ENCODE measurements at places on chromosomes 12 and 14.

DNA sequence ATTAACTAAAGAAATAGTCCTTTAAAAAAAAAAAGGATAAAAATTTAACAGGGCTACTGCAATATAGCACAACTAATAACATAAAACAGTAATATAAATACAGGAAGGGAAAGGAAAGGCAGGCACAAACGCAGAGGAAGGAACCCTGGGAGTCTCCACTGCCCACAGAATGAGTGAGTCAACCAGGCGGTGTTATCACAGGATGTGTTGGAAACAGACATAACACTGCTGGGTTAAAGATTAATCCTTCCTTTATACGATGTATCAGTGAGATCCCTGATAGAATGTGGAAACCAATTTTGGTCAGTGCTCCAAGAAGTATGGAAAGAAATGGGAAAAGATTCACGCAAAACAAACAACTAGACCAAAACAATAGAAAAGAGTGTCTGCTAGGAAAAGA, 47.9 kb downstream of the FGD6 start:
- DNase-seq = no peak

- DNase-seq = no peak
Measured at GRCh38 chr12:124380796-124381455, 86.0 kb downstream of the RFLNA start.

- no peak for DNase-seq
Measured at GRCh38 chr12:4402996-4403395, 23.5 kb upstream of the FGF23 start.

DNA sequence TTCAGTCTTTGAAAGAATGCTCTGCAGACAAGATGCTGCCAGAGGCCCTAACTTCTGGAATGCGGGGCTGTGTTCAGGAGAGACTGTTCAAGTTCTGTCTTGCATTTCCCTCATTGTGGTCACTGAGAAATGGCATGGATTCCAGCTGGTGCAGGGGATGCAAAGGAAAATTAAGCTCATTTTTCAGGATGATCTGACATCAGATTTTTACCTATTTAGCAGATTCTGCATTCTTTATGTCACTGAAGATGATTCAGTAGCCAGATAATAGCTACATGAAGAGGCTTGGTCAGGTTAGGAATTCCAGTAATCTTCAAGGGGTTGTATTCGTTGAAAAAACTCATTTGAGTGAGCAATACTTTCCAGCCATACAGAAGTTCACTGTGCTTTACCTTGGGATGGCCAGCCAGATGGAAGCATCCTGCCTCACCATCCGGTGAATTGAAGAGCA, 16.1 kb upstream of the MFAP5 start:
- no peak for DNase-seq

DNA sequence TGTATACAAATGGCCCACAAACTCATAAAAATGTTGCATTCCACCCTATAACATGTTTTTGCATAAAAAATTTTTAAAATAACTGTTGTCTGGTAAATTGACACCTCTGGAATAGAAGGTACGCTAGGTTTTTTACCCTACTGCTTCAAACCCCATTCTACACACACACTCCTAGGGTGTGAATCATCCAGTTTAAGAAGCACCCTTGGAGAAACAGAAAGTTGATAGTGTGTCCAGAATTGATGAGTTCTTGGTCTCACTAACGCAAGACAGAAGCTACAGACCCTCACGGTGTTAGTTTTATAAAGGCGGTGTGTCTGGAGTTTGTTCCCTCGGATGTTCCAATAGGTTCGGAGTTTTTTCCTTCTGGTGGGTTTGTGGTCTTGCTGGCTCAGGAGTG, 158.5 kb downstream of the KLRB1 start:
- DNase-seq = no peak

DNA sequence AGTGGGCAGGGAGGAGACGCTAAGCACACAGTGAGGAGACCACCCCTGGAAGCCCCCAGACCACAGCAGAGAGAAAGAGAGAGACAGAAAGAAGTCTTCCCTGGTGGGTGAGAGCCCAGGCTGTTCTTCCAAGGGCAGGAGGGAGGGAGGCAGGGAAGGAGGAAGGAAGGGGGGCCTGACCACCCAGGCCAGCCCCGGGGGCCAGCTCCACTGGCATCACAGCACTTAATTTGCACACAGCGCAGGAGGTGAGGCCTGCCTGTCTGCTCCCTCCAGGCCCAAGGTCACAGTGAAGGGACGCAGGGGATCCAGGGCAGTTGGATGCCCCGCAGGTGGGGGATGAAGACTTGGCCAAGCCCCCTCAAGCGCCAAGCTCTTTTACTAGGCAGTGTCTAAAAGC, 141.9 kb upstream of the C14orf180 start:
- DNase-seq = no peak

DNA sequence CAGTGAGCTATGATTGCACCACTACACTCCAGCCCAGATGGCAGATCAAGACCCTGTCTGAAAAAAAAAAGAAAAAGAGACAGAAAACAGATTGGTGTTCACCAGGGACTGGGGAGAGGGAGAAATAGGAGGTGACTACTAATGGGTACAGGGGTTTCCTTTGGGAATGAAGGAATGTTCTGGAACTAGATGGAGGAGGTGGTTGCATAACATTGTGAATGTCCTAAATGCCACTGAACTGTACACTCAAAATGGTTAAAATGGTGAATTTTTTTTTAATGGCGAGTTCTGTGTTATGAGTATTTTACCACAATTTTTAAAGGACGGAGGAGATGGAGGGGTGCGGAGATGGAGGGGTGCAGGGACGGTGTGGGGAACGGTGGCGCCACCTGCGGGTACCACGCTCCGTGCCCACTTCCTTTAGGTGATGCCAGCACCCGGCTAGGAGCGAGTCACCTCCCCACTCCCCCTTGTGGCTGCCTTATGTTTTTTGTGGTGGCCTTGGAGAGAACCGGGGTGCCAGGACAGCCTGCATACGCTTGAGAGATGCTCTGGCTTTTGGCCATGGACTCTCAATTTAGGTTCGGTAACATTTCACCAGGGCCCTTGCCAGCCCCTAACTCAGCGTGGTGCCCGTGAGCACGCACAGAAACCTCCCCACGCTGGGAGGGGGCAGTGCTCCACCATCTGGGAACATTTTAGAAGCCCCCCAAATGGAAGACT, 16.1 kb downstream of the UBC start:
- DNase-seq = peak; percentile 65

DNA sequence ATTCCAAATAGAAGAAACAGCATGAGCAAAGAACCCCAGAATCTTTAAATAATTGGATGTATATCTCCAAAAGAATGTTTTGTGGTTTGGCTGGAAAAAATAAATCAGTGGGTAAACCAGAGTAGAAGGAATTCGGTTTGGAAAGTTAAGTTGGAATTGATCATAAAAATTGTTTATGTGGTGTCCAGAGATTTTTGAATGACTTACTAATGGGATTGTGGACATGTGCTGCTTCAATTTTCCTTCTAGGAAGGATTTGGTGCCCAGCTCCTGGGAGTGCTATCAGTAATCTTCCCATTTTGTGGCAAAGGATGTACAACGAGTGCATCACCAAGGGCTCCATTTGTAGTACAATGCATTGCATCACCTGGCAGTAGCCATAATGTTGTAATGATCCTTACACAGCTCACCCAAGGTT, 224.8 kb downstream of the SLC16A7 start:
- DNase-seq = no peak

- no peak for DNase-seq
Measured at GRCh38 chr12:123200414-123200813, 32.5 kb downstream of the MPHOSPH9 start.

GRCh38 chr14:40394634-40395340, 962.6 kb upstream of the FBXO33 start:
- DNase-seq = no peak

GRCh38 chr14:21543521-21543960, 17.4 kb upstream of the SALL2 start:
- no peak for DNase-seq

GRCh38 chr12:121826318-121827150, 22.7 kb downstream of the SETD1B start:
- no peak for DNase-seq

DNA sequence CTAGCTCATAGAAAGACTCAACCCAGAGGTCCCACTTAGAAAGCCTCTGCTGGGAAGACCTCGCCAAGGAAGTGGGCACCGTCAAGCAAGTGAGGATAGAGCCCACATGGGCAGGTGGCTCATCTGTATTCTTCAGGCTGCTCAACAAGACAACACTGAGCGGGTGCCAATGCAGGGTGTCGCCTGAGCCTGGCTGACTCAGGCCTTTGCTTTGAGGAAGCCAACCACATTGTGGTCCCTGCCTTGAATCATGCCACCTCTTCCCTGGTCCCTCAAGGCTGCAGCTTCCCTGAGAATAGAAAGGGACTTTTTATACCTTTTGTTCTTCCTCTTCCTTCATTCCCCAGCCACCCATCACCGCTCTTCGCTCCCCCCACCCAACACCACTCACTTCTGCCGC, 2.1 kb upstream of the RNASE13 start:
- DNase-seq = no peak
